CD8-positive, alpha-beta T cell (primary cell): ENCODE measurements at places on chromosomes 2 and 18. TPM values are rescaled to one million over a fixed set of nuclear protein-coding genes. Genes with fewer than 3 reads are reported as not detected.
A peak's percentile ranks its signal among the peaks of the same experiment; 100 is the strongest.

Gene RNF152
- 1.4 TPM for total RNA-seq

Gene OTOF
- 0.47 TPM for total RNA-seq

Gene CACNB4
- 0.17 TPM for total RNA-seq

Gene AAK1
- total RNA-seq: 174 TPM

Gene C1QL2
- total RNA-seq: not detected

Gene PAX8
- 0.08 TPM for total RNA-seq

Gene MC2R
- total RNA-seq: not detected

Gene ESPNL
- total RNA-seq: not detected

Gene HOXD11
- total RNA-seq: not detected

Gene ELAC1
- 4.0 TPM for total RNA-seq

Gene ARHGEF4
- 5.5 TPM for total RNA-seq

Gene UBE2E3
- 20.0 TPM for total RNA-seq

Gene LRRTM4
- not detected for total RNA-seq

GRCh38 chr18:8767340-8767739 lies 62.0 kb downstream of the MTCL1 start:
- DNase-seq: no peak

DNA sequence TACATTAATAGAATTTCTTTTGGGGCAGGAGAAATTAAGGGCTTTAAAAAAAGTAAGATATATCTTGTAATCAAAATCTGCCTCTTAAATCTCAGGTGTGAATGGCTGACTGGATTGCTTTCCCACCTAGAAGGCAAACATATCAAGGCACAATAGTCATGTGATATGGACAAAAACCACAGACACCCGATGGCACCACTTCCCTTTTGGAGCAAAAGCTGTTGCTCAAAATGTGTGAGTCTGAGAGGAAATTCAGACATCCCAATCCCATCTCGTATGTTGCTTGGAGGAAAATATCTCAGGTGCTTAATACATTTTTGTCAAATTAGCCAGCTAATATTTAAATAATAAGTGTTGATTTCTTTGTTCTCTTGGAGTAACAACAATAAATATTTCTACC lies 120.7 kb downstream of the KCNF1 start:
- no peak for DNase-seq

GRCh38 chr18:80009661-80010550 lies 21.5 kb upstream of the TXNL4A start:
- no peak for DNase-seq

- no peak for DNase-seq
These were observed 10.2 kb downstream of the DSG4 start for GRCh38 chr18:31386741-31387140.

DNA sequence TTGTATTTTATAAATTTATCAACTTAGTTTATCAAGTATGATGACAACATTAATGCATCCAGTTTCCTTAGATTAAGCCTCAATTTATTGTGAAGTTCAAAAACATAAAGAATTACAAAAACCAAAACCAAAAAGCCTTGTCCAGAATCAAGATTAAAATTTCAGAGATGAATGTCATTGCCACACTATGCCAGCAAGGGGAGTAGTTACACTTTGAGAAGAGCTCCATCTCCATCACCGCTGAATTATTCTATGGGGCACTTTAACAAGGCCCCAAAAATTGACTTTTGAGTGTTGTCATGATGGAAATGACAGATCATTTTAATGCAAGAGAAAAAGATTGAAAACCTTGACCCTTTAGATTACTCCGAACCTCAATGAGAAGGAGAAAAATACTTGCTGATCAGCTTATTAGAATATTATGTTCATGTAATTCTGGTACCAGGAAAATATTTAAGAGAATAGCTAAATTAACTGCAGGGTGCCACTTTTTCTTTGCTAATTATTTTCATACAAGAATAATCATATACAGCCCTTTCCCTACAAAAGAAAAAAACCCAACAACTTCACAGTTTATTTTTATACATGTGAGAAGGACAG lies 152.5 kb upstream of the AQP4 start:
- no peak for DNase-seq

GRCh38 chr2:45651415-45652089 lies at the start of gene PRKCE:
TSS of gene PRKCE (plus strand) at chr2:45651675.
- DNase-seq: peak; percentile 61

DNA sequence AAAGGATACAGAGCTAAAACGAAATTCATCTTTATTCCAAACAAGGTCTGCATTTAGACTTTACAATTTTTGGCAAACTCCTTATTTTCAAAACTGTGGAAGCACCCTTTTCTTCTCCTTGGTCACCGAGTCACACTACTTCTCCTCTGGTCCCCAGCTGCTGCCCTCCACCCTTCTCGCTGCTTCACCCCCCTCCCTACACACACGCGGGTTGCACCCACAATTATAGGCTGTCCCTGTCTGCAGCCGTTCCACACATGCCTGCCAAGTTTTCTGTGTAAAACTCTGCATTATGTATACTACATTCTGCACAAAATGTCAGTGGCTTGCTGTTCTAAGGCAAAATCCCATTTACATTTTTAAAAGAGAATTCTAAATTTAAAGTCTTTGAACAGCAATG lies 63.5 kb downstream of the PTPN2 start:
- no peak for DNase-seq

DNA sequence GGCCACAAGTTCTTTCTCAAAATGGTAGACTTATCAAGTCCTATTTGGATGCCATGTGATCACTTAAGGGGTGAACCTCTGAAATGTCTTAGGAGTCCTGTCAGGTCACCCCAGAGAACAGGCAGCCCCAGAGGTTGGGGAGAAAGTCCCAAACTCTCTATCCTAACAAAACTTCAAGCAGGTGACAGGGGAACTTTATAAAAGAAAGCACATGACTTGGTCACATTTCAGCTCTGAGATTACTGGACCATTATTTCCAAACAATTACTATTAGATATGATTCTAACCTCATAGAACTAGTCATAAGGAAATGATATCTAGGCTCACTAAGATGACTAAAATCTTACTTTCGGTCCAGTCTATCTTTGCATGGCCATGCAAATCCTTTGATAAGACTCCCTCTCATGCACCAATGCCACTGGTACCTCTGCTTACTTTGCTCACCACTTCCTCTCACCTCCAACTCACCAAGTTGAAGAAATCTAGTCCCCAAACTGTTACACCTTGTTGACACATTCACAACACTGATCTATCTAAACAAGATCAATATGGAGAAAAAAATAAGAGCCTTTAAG lies 107.0 kb downstream of the GALNT14 start:
- DNase-seq: no peak

- DNase-seq: peak; percentile 48
These were observed 137.7 kb downstream of the THNSL2 start for GRCh38 chr2:88307817-88308216.

- DNase-seq: peak; percentile 17
These were observed 14.6 kb downstream of the ABCG8 start for GRCh38 chr2:43853141-43854081.

- DNase-seq: peak; percentile 41
These were observed 46.2 kb upstream of the CCDC141 start for GRCh38 chr2:179096090-179096489.

GRCh38 chr2:71801969-71802368 lies 345.7 kb downstream of the CYP26B1 start:
- no peak for DNase-seq

GRCh38 chr2:153005071-153005730 lies 286.8 kb downstream of the ARL6IP6 start:
- no peak for DNase-seq

- DNase-seq: no peak
These were observed 88.1 kb upstream of the SLC8A1 start for GRCh38 chr2:40540026-40540425.

GRCh38 chr18:41905786-41906527 lies 49.1 kb upstream of the PIK3C3 start:
- no peak for DNase-seq

- DNase-seq: no peak
These were observed 36.6 kb upstream of the CCNYL1 start for GRCh38 chr2:207674826-207675225.
